ENCODE measurements at places on chromosomes 7 and 10.

DNA sequence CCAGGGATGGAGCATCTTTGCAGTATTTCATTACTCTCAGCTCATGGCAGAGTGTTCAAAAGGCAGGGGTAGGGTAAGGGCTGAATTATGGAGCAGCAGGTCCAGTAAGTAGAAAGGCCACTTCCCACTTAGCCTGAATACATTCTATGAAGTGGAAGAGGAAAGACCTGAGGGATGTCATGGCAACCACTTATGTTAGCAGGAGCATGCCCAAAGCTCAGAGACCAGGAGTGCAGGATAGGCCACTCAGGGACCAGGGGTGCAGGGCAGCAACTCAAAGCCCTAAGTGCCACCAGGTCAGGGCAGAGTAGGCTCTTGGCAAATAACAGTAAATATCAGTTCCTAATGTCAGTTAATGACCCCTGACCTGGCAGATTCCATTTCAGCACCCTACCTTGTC lies 3.6 kb downstream of the SRI start:
- DNase-seq, result no peak

DNA sequence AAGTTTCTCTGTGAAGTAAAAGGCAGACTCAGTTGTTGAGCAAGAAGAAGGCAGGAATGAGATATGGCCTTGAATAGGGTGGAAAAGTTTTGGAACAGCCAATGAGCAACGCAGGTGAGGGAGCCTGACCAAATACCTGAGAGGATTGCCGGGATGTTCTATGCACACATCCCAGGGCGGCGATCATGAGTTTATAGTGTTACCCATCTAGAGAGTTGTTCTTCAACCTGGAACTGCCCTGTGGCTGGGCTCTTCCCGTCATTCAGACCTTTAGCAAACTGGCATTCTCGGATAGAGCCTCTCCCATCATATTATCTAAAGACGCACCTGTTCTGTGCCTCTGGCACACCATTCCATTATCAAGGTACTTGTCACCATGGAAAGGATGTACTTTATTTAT lies 103.0 kb upstream of the KIF5B start:
- no peak for DNase-seq

DNA sequence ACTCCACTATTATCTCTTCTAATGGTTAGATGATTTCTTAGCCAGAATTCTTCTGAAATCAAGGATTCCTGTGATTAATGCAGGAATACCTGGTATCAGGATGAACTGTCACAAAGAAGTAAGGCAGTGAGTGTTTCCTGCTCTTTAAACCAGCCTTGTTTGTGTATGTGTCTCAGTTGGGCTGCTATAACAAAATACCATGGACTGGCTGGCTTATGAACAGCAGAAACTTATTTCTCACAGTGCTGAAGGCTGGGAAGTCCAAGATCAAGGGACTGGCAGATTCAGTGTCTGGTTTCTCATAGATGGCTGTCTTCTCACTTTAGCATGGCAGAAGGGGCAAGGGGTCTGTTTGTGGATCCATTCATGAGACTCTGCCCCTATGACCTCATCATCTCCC lies 42.7 kb downstream of the LRMDA start:
- no peak for DNase-seq

- DNase-seq, result no peak
Measured at GRCh38 chr10:11162828-11163599, 145.3 kb downstream of the CELF2 start.

DNA sequence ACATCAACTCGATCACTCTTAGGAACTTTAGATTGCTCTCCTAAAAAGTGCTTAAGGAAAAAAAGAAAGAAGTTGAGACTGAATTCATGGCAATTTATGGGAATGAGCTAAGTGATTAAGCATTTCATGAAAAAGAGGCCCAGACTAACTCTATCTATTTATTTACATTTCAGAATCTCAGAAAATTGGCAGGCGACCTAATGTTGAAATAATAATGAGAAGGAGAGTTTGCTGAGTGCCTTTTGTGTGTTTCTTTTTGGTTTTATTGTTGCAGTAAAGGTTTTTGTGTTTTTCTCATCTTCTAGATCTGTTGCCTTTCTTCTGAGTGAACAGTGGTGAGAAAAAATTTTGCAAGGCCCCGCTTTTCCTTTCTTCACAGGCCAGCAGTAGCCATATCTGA lies 3.8 kb downstream of the GRK5 start:
- DNase-seq, result no peak

DNA sequence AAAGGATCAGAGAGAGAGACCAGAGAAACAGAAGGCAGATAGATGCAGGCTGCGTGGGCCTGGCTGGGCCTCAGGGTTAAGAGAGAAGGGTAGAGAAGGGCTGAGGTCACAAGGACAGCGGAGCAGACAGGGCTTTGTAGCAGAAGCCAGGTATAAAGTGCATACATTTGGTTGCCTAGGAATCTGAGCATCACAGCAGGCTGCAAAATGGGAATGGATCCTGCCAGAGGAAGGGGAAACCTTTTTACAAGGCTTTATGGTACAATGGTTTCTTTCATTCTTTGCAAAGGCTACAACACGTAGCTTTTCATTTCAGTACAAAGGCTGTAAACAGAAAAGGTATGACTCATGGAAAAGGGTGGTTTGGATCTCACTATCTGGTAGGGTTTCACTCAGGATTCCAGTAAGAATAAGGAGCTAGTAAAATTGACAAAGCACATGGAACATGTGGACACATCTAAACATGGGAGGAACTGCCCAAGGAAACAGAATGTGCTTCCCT lies 275.1 kb downstream of the DOCK4 start:
- DNase-seq, result no peak

- no peak for DNase-seq
Measured at GRCh38 chr10:126011995-126012394, 115.6 kb downstream of the FANK1 start.

DNA sequence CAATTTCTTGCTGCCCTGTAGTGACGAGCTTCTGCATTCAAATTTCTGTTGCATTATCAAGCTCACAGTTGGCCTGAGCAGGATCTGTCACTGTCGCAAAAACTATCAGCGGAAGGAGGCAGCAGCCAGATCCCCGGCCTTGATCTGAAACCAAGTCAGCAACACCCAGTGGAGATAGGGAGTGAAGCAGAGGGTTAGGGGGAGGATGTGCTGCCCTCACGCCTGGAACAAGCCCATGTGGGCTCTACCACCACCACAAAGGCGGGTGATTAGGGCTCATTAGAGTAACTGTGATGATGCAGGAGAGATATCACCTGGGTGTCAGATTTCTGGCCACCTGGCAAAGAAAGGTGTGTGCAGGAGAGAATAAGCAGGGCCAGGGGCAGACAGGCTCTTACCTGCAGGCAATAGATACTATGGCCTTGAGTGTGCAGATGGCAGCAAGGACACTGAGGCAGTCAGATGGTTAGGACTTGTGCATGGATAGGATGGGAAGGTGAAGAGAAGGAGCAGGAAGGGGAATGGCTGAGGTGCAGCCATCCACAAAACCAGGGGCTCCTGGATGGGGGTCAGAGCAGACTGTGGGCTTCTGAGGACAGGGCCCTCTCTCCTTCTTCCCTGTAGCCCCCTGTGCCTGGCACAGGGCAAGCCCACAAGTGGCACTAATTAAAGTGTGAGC lies 417.3 kb downstream of the RPS24 start:
- DNase-seq, result no peak
